Karpas-422 (cell line): ENCODE measurements at places on chromosomes 4 and X.

GRCh38 chrX:85941275-85941674 lies 106.1 kb downstream of the CHM start:
- DNase-seq: no peak

GRCh38 chrX:133674726-133675470 lies 259.6 kb upstream of the GPC4 start:
- no peak for DNase-seq

GRCh38 chrX:39855748-39856129 lies 242.0 kb downstream of the BCOR start:
- DNase-seq: peak; percentile 45

DNA sequence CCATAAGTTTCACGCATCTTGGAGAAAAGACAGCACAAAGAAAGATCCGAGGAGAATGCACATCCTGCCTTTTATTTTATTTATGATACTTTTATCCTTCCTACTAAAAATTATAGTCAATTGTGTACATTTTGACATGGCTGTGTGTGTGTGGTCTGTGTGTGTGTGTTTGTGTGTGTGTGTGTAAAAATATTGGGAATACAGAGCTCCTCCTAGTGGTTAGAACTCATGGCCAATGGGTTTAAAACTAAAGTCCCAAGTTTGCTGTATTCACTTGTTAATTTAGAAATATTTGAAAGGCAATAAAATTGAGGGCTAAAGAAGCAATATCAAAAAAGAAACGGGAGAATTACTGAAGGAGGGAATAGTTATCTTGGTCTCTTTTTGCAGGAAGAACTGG lies 47.5 kb downstream of the NKX6-1 start:
- peak; percentile 56 for DNase-seq

DNA sequence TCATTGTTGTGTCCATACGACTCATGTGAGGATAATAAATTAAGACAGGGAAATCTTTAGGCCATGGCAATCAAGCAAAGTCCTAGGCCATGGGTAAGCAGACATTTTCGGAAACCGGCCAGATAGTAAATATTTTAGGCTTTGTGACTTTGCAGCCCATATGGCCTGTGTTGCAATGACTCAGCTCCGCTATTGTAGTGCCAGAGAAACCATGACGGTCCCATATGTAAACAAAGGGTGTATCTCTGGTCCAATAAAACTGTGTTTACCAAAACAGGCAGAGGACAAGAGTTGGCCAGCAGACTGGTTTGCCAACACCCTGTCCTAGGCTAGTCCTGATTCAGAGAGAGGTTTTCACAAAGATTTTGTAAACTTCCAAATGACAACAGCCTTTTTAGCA lies 5.0 kb downstream of the FAM114A1 start:
- DNase-seq: no peak

- DNase-seq: peak; percentile 88
Measured at GRCh38 chr4:64158648-64159326, 250.5 kb downstream of the TECRL start.

- DNase-seq: no peak
Measured at GRCh38 chr4:145788755-145789154, 108.8 kb downstream of the C4orf51 start.

DNA sequence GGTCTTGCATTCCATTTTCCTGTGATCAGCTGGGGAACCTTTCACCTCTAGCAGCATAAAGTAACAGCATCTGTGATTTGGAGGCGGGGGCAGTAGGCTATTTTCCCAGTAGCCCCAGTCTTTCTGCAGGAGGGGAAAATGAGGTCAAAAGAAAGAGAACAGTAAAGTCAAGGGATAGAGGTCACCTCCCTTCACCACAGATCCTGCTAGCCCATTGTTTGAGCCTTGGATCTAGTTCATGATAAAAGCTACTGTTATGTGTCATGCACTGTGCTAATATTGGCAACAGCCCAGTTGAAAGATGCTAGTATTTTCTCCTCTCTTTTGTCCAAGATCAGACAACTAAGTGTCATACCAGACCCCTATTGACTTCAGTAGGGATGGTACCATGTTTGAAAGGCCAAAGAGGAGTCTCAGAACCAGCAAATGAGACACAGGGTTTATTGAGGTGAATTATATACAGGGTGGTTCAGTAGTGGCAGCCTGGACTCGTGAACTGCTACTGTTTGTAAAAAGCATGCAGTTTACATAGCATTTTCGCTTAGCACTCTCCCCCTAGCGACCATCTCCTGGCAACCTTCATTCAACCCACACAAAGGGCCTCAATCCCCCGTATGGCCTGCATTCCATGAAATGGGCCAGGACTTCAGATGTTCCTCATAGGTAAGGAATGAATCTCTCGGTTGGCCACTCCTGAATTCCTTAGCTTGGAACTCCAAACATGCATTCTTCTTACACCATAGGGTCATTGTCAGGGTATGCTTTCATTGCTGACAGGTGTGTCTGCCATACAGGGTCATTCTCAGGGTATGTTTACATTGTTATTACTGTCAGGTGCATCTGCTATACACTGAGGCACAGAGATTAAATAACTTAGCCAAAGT lies 170.0 kb upstream of the FRMPD4 start:
- DNase-seq: no peak

DNA sequence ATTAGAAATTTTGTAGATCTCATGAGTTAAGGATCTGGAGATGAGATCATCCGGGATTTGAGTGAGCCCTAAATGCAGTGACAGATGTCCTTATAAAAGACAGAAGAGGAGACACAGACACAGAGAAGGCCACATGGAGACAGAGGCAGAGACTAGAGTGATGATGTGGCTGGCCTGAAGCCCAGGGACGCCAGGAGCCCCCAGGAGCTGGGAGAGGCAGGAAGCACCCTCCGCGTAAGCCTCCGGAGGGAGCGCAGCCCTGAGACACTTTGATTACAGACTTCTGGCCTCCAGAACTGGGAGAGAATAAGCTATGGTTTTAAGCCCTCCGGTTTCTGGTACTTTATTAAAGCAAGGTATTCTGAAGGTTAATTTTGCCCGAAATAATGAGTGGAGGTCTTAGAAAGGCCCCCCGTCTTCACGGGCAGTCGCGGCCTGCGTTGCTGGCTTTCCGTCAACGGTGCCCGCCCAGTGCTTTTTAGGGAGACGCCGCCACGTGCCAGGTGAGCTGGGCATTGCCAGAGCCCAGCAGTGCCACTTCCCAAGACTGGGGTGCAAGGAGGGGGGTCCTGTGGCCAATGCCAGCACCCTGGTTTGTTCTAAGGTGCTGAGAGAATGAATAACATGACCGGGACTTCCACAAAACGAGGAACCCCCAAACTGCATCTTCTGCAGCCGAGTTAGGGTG lies 8.1 kb downstream of the DHRSX start:
- DNase-seq: no peak

DNA sequence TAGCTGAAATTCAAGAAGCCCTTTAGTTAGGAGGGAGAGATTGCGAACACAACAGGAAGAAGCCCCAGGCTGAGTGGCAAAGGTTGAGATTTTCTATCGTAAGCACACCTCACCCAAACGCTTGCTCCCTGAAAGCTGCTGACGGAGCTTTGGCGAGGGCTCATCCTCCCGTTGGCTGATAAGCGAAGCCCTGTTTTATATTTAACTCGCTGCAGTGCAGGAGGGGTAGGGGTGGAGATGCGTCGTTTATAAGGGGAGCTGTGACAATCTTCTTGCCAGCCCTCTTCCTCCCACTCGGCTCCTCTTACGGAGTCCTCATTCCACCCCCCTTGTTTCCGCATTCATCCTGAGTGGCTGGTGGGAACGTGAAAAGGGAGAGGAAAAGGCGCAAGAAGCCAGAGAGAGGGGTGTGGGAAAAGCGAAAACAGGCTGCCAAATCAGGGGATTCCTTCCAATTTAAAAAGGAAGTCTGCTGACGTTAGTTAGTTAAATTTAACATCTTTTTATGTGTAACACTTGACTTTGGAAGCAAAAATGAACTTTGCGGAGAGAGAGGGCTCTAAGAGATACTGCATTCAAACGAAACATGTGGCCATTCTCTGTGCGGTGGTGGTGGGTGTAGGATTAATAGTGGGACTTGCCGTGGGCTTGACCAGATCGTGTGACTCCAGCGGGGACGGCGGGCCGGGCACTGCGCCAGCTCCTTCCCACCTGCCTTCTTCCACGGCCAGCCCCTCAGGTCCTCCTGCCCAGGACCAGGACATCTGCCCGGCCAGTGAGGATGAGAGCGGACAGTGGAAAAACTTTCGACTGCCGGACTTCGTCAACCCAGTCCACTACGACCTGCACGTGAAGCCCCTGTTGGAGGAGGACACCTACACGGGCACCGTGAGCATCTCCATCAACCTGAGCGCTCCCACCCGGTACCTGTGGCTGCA lies at the start of gene ENPEP:
TSS of gene ENPEP (plus strand) at position 275 of the 938 bp plus-strand sequence. CDS start at position 535, 260 bp downstream.
- no peak for DNase-seq
